SHP77 (cell line): ENCODE measurements at places on chromosomes 1 and 21.

DNA sequence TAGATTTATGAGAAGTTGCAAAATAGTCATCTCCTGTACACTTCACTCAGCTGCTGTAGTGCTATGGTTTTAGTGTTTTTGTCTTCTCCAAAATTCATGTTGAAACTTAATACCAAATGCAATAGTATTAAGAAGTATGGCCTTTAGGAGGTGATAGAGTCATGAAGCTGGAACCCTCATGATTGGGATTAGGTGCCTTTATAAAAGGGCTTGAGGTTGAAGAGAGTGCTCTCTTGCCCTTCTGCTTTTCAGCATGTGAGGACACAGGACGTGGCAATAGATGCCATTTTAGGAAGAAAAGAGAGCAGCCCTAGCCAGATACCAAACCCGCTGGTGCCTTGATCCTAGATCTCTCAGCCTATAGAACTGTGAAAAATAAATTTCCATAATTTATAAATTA is 87.6 kb downstream of the CTH start:
- no peak for DNase-seq

- no peak for DNase-seq
Observed at GRCh38 chr1:63010913-63011660, 227.2 kb downstream of the ATG4C start.

GRCh38 chr1:14599800-14600199 is 1.3 kb downstream of the KAZN start:
- DNase-seq: no peak

GRCh38 chr1:20143734-20144565 is 4.8 kb downstream of the PLA2G2F start:
- no peak for DNase-seq

DNA sequence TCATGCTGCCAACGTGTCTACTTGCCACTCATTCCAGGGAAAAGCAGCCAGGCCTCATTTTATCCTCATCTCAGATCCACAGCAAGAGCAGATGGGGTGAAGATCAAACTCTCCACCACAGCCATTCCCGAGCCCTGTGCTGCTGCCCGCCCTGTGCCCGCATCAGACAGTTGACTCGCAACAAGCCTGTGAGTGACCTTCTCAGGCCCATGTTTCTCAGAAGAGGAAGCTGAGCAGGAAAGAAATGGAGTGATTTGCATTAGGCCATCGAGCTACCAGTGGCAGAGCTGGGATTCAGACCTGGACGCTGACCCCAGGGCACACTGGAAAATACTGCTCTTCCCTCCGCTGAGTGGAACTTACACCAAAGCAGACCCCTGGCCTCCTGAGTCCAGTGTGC is 1.2 kb downstream of the CNR2 start:
- DNase-seq: no peak

DNA sequence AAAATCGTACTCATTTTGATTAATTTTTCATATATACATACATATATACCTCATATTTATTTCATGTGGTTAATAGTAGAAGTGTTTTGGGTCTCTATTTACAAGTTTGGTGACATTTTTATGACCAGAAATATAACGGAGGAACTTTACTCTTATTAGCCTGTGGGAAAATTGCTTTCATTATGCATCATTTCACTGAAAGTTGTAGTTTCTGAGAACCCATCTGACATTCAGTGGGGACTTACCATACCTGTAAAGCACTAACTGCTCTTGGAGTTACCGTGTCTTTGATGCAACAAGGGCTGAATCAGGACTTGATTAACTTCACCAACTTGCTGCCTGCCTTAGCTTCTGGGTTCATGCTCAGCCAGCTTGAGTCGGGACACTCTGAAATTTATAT is 49.9 kb upstream of the ITPKB start:
- DNase-seq: no peak

GRCh38 chr1:211133836-211134669 is at the start of gene KCNH1:
Gene KCNH1, minus strand, starts transcription at chr1:211134148. Its CDS starts 203 bp downstream, at chr1:211133945.
- DNase-seq: peak; percentile 70

DNA sequence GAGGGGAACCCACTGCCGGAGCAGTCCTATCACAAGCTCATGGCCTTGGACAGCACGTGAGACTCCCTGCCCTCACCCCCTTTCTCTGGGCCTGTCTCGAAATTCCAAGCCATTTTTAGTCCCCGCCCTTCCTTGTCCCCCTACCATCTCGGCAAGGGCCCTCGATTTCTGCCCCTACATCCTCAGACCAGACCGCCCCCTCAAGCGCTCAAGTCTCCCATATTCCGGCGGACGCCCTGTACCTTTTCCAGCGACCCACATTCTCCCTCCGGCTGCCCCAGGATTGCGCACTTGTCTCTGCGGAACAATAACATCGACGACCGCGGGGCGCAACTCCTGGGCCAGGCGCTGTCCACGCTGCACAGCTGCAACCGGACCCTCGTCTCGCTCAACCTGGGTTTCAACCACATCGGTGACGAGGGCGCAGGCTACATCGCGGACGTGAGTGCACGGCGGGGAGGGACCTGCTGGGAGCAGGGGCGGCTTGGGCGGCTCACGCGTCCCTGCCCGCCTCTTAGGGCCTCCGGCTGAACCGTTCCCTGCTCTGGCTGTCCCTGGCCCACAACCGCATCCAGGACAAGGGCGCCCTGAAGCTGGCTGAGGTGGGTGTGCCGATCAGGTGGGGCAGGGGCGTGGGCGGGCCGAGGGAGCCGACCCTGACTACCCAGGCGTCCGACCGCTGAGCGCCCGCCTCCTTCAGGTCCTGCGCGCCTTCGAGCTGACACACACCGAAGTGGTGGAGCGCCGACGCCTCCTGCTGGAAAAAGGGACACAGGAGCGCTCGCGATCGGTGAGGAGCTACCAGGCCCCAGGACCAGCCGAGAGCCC is 7.0 kb downstream of the LRRC71 start:
- peak; percentile 88 for DNase-seq
